Activated naive CD4-positive, alpha-beta T cell treated with anti-CD3 and anti-CD28 coated beads for 36 hours (primary cell): ENCODE measurements at places on chromosomes 7 and 10. TPM values are rescaled to one million over a fixed set of nuclear protein-coding genes. Genes with fewer than 3 reads are reported as not detected.

- H3K36me3 ChIP-seq: peaks cover 7% of the 10 kb centered on the region
- peaks cover 9% of the 10 kb centered on the region for H3K4me1 ChIP-seq
- DNase-seq: peak; percentile 71
- no peaks in the 10 kb centered on the region for H3K27me3 ChIP-seq
Observed at GRCh38 chr7:26365077-26365900, 73.6 kb downstream of the SNX10 start.

DNA sequence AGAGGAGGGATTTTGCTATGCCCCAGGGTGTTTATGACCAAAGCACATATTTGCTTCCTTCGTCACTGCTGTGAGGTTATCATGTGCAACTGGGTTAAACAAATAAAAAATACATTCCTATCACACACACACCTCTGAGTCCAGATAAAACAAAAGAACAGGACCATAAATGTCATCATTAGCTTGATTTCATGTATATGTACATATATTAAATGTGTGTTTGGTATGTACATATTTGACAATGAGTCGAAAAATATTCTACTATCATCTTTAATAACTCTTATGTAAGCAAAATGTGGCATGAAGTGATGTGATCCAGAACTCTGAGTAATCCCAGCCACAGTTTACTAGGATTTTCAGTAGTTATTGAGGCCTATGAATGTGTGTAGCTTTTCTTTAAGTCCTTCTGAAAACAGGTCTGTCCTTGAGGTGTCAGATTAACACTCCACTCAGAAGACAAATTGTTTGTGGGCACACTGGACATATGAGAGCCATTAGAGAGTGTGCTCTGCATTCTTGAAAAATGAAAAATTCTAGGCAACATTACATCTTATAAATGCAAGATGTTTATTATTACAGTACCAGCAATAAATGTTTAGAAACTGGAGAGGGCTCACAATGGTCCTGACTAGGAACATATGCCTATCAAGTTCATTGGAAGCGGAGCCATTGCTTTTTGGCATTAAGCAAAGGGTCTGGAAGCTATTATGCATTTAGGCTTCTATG is 335.1 kb upstream of the SEMA3A start:
- H3K36me3 ChIP-seq: no peaks in the 10 kb centered on the region
- no peak for DNase-seq
- H3K27me3 ChIP-seq: no peaks in the 10 kb centered on the region
- H3K27ac ChIP-seq: no peak overlapping the region
- H3K4me3 ChIP-seq: no peak overlapping the region

DNA sequence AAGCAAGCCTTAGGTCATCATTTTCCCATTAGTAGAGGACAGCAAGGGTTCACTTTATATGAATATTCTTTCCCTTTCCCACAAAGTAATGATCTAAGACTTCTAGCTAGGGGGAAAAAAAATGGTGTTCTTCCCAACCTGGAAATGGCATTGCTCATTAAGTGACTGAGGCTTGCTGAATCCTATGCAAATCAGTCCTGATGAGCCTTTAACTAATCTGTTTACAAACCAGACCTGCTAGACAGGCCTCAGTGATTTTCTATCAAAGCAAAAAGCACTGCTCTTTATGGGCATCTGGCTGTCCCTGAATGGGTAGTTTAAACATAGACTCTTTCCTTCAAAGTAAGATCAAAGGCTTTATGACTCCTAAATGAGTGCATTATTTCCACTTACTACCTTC is 146.3 kb downstream of the HIBADH start:
- H3K27me3 ChIP-seq: no peaks in the 10 kb centered on the region
- DNase-seq: no peak
- H3K4me3 ChIP-seq: no peak overlapping the region
- H3K36me3 ChIP-seq: no peaks in the 10 kb centered on the region

GRCh38 chr10:58813573-58813972 is 300.9 kb downstream of the BICC1 start:
- DNase-seq: no peak
- peaks cover 2% of the 10 kb centered on the region for H3K27me3 ChIP-seq
- H3K27ac ChIP-seq: no peak overlapping the region
- H3K4me1 ChIP-seq: no peaks in the 10 kb centered on the region
- no peak overlapping the region for H3K4me3 ChIP-seq

DNA sequence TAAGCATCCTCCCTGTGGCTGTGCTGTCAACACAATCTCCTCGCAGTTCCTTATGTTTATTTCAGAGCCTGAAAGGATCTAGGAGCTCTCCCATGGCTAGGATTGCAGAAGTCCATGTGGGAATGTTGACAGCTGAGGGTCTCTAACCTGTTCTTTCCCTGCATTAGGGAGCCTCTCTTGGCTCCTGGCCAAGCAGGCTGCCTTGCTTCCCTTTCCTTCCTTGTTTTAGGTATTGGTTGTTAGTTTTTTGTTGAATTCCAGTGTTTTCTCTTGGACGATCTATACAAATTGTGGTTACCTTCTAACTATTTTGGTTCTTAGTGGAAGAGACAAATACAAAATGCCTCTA is 171.8 kb downstream of the MLLT10 start:
- no peak overlapping the region for H3K4me3 ChIP-seq
- peaks cover 51% of the 10 kb centered on the region for H3K4me1 ChIP-seq
- H3K27ac ChIP-seq: no peak overlapping the region
- DNase-seq: no peak

DNA sequence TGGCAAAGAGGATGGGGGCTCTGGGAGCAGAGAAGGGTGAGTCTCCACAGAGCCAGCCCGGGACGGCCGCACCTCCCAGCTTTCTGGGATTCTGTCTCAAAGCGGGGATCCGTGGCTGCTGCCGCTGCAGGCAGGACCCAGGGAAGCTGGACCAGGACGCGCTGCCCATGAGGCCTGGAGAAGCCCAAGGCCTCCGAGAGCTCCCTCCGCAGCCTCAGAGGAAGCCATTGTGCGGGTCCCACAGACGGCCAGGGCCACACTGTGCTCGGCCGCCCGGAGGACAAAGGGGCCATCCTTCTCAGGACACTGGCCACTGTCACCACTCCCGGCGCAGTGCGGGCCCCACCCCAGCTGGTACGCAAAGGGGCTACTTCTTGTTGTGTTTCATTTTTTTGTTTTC is 79.3 kb upstream of the PDGFA start:
- peaks cover 54% of the 10 kb centered on the region for H3K4me1 ChIP-seq
- H3K27ac ChIP-seq: no peak overlapping the region
- peaks cover 22% of the 10 kb centered on the region for H3K36me3 ChIP-seq
- DNase-seq: no peak

DNA sequence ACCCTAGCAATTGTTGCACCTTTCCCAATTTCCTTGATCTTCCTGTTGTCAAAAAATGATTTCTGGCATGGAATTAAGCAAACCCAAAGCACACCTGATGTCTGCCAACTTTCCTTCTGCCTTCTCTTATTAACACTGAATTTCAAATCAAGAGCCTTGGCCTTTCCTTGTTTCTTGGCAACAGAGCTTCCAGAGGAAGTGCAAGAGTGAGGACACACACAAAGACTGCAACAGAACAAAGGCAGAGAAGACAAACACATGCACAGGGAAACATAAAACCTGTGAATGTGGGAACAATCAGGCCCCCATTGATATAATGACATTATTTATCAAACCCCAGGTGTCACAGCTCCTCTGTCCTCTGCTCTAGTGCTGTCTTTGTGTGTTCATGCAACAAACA is 73.0 kb upstream of the IL6 start:
- H3K4me1 ChIP-seq: peaks cover 2% of the 10 kb centered on the region
- no peak overlapping the region for H3K4me3 ChIP-seq
- DNase-seq: no peak
- H3K27me3 ChIP-seq: peaks cover 3% of the 10 kb centered on the region
- H3K27ac ChIP-seq: no peak overlapping the region

DNA sequence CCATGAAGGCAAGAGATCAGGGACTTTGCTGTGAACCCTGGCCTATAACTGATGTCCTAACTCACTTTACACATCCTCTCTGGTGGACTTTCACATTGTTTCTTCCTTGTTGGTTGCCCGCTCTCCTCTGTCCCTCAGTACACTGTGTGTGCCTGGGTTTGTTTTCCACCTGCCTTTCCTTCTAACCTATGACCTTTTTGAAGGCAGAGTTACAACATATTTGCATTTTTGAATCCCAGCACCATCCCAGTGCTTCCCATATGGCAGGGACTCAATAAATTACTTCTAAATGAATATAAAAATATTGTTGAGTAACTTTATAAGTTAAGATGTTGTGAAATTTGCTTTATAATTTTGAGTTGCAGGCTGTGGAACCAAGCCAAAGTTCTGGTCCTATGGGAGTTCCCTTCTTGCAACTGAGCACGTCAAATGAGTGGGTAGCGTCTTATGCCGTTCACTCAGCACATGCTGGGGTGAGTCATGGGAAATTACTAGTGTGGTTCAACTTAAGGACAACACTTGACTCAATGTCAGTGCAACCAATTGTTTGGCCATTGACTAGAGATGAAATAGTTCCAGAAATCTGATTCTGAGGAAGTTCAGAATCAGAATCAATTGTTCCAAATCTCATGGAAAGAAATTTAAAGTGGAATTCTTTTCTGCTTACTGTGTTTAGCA is 250.9 kb downstream of the TWIST1 start:
- H3K4me1 ChIP-seq: no peaks in the 10 kb centered on the region
- H3K27me3 ChIP-seq: no peaks in the 10 kb centered on the region
- H3K4me3 ChIP-seq: no peak overlapping the region
- no peak overlapping the region for H3K27ac ChIP-seq
- no peaks in the 10 kb centered on the region for H3K36me3 ChIP-seq

- no peaks in the 10 kb centered on the region for H3K27me3 ChIP-seq
- peaks cover 10% of the 10 kb centered on the region for H3K4me1 ChIP-seq
- H3K36me3 ChIP-seq: no peaks in the 10 kb centered on the region
- no peak for DNase-seq
Observed at GRCh38 chr7:48078470-48078869, 10.6 kb upstream of the UPP1 start.

- peaks cover 38% of the 10 kb centered on the region for H3K4me1 ChIP-seq
- no peak overlapping the region for H3K27ac ChIP-seq
- H3K36me3 ChIP-seq: no peaks in the 10 kb centered on the region
- H3K4me3 ChIP-seq: no peak overlapping the region
- DNase-seq: no peak
Observed at GRCh38 chr7:101882005-101882421, 64.6 kb downstream of the CUX1 start.

DNA sequence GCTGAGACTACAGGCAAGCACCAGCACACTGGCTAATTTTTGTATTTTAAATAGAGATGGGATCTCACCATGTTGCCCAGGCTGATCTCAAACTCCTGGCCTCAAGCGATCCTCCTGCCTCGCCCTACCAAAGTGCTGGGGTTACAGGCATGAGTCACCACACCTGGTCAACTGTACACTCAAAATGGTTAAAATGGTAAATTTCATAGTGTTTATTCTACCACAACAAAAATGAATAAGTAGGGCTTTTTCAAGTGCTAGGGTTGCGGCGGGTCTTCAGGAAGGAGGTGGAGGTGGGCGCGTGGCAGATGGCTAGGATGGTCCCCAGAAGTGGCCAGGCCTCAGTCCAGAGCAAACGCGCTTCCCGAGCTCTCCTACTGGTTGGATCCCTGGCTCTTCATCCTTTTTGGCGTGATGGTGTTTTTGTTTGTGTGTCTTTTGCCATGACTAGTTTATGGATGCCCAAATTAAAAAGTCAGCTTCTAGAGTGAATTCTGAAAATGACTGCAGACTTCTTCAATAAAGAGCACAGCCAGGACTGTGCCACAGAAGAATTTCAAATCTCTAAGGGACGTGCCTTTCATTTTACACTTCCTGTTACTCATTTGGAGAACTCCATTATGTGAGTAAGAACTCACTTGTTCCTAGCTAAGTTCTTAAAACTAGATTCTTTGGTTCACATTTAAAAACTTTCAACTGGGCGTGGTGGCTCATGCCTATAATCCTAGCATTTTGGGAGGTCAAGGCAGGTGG is 73.9 kb downstream of the TMEM130 start:
- peaks cover 9% of the 10 kb centered on the region for H3K27me3 ChIP-seq
- H3K27ac ChIP-seq: no peak overlapping the region
- H3K4me3 ChIP-seq: no peak overlapping the region
- H3K4me1 ChIP-seq: peaks cover 2% of the 10 kb centered on the region
- no peaks in the 10 kb centered on the region for H3K36me3 ChIP-seq

GRCh38 chr10:121911421-121911697 is 16.5 kb downstream of the ATE1 start:
- no peak for DNase-seq
- no peak overlapping the region for H3K4me3 ChIP-seq
- H3K27ac ChIP-seq: no peak overlapping the region
- peaks cover 5% of the 10 kb centered on the region for H3K4me1 ChIP-seq
- no peaks in the 10 kb centered on the region for H3K27me3 ChIP-seq

- no peaks in the 10 kb centered on the region for H3K36me3 ChIP-seq
- peaks cover 2% of the 10 kb centered on the region for H3K27me3 ChIP-seq
- DNase-seq: no peak
- no peaks in the 10 kb centered on the region for H3K4me1 ChIP-seq
- no peak overlapping the region for H3K27ac ChIP-seq
Observed at GRCh38 chr10:59945590-59945989, 39.2 kb upstream of the CCDC6 start.

GRCh38 chr7:158809596-158809995 is 19.7 kb downstream of the ESYT2 start:
- no peaks in the 10 kb centered on the region for H3K27me3 ChIP-seq
- peaks cover 71% of the 10 kb centered on the region for H3K4me1 ChIP-seq
- H3K27ac ChIP-seq: peak overlapping the region; percentile 95
- DNase-seq: peak; percentile 67
- peak overlapping the region; percentile 59 for H3K4me3 ChIP-seq

DNA sequence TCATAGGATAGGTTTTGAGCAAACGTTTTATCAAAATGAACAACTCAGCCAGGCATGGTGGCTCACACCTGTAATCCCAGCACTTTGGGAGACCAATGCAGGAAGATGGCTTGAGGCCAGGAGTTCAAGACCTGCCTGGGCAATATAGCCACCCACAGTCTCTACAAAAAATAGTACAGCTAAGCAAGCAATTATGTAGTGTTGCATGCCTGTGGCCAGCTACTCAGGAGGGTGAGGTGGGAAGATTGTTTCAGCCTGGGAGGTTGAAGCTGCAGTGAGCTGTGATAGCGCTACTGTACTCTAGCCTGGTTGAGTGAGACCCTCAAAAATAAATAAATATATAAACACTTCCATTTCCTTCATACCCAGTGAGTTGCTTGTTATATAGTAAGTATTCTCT is 67.1 kb downstream of the LSMEM1 start:
- no peak overlapping the region for H3K4me3 ChIP-seq
- H3K36me3 ChIP-seq: no peaks in the 10 kb centered on the region
- DNase-seq: no peak
- peaks cover 16% of the 10 kb centered on the region for H3K27me3 ChIP-seq
- no peak overlapping the region for H3K27ac ChIP-seq
- no peaks in the 10 kb centered on the region for H3K4me1 ChIP-seq

- peaks cover 50% of the 10 kb centered on the region for H3K27me3 ChIP-seq
- no peaks in the 10 kb centered on the region for H3K36me3 ChIP-seq
- H3K4me3 ChIP-seq: peak overlapping the region; percentile 37
- no peak overlapping the region for H3K27ac ChIP-seq
Observed at GRCh38 chr10:114402871-114403540, 1.3 kb downstream of the AFAP1L2 start.

The SUN3 gene
- total RNA-seq: not detected

The PBLD gene
- 1.3 TPM for total RNA-seq

The GRM3 gene
- not detected for total RNA-seq

The RARRES2 gene
- total RNA-seq: not detected

The EVX1 gene
- not detected for total RNA-seq

The PON1 gene
- not detected for total RNA-seq

The ATOH7 gene
- not detected for total RNA-seq
